Activated naive CD4-positive, alpha-beta T cell treated with anti-CD3 and anti-CD28 coated beads for 36 hours (primary cell): ENCODE measurements at places on chromosomes 2 and 18.

- no peak for DNase-seq
These were observed 592.3 kb downstream of the THSD7B start for GRCh38 chr2:137357634-137358033.

DNA sequence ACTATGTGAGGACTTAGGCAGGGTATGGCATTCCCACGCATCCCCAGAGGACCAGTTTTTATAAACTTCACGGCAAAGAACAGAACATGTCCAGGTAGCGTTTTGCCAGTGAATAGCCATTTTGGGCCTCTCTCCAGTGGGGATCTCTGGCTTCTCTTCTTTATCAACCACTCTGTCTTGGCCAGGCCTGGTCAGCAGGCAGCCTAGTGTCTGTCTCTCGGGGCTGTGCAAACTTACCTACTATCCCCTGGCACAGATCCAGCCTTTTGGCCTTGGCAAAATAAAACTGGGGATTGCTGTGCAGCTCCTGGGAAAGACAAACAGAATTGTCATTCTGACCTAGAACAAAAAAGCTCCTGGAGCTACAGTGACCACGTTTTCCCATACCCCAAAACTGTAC is 14.5 kb downstream of the CAPN14 start:
- DNase-seq, result no peak

DNA sequence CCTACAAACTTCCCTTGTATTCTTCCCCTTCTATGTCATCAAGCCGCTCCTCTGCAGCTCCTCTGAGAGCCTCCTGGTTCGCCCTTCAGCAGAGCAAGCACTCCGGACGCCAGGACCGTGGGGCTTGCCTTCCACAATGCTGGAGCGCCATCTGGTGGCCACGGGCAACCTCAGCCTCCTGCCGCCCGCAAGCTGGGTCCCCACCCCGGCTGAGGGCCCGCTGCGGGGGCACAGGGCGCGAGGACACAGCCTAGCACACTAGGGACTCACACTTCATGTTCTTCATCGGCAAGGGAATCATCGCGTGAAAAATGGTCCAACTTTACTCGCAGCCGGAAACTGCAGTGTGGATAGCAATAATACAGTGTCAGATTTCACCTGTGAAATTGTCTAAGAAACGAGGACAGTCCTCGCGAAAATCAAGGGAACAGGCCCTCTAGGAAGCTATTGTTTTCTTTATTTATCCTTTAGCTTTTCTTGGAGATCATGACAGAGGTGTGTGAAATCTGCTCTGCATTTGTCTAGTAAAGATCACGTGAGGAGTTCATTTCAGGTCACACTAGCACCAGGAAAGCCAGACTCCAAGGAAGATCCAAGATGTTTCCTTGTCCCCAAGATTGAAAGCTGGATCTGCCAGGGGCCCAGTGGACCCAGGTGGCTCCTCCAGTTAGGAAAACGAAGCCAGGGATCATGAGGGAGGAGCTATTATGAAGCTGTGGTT is 5.8 kb downstream of the PRLH start:
- peak; percentile 93 for DNase-seq

GRCh38 chr2:100722125-100722524 is 97.8 kb upstream of the NPAS2 start:
- no peak for DNase-seq

GRCh38 chr18:48151421-48152065 is 221.1 kb upstream of the SMAD2 start:
- DNase-seq, result no peak

DNA sequence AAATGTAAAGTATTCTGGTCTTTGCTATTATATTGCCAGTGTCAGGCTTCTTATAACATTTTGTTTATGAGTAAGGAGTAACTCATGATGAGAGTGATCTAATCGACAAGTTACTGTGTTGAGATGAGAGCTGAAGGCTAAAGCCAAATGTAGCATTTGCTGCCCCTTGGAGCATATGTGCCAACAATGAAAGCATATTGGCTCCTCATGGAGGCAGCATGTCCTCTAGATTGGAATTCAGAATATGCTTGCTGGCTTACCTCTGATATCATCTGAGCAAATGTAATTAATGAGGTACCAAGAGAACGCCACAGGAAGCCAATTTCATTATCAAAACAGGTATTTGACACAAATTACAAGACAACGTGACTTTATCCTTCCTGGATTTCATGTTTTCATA is 781.1 kb upstream of the FSHR start:
- DNase-seq, result no peak

- no peak for DNase-seq
These were observed 500.9 kb downstream of the RNF144A start for GRCh38 chr2:7417845-7418742.

GRCh38 chr2:241909769-241910168 is 40.2 kb downstream of the RTP5 start:
- no peak for DNase-seq

DNA sequence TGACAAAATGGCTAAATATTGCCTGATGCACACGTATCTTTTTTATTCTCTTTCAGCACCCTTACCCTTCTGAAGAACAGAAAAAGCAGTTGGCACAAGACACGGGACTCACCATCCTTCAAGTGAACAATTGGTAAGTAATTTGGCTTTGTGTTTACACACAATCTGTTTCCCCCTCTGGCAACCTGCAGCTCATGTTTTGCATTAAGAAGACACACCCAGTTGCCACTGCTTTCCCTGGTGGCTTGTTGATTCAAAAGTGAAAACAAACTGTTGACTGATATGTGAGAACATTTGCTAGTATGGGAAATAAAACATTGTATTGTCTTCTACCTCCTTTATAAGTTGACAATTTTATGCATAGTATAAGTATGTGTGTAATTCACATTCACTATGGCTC is 113.0 kb downstream of the MEIS1 start:
- no peak for DNase-seq

DNA sequence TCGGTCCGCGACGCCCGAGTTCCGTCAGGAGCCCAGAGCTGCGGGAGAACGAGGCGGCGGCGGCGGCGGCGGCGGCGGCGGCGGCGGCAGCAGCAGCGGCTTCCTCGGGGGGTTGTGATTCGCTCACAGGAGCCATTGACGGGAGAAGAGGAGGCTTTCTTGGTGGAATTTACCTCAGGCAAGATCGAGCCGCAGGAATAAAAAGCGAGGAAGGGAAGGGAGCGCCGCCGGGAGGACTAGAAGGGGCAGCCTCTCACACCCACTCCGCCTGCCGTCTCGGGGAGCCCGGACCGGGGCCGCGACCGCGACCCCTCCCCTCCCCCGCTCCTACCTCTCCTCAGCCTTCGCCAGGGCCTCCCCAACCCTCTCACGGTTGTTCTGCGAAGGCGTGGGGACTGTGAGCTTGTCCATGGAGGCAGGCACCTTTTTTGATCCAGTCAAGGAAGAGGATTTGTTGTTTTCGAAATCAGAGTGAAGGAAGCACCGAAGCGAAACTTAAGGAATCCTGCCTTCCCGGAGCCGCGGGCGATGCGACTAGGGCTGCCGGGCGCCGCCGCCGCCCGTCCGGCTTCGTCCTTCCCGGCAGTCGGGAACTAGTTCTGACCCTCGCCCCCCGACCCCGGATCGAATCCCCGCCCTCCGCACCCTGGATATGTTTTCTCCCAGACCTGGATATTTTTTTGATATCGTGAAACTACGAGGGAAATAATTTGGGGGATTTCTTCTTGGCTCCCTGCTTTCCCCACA is 506 bp downstream of the BMPR2 start:
- peak; percentile 39 for DNase-seq

- no peak for DNase-seq
These were observed 237.9 kb downstream of the FHOD3 start for GRCh38 chr18:36535202-36535935.

DNA sequence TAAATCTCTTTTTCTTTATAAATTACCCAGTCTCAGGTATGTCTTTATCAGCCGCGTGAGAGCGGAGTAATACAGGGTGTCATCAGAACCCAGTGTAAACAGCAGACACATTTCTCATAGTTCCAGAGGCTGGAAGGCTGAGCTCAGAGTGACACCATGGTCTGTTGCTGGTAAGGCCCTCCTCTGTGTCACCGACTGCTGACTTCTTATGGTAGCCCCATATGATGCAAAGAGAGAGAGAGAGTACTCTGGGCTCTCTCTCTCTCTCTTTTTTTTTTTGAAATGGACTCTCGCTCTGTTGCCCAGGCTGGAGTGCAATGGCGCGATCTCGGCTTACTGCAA is 60.0 kb downstream of the SNORC start:
- DNase-seq, result no peak

- DNase-seq, result no peak
These were observed 87.7 kb upstream of the HAAO start for GRCh38 chr2:42879913-42880737.

DNA sequence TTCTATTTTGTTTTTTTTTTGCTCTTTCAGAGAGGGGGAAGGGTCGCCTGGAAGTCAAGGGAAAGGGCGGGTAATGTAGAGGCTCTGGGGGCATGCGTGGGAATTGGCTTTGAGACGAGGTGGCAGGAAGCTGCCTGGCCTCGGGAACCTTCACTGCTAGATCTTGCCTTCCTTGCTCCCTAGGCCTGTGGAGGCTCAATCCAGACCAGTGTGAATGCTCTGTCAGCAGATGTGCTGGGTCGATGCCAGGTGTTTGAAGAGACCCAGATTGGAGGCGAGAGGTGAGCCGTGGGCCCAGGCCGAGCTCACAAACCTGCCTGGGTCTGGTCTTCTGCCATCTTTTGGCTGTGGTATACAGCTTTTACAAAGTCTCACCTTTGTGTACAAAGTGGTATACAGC is 15.5 kb downstream of the CCT7 start:
- DNase-seq, result no peak

- no peak for DNase-seq
These were observed 385.8 kb upstream of the TRIB2 start for GRCh38 chr2:12330916-12331315.

DNA sequence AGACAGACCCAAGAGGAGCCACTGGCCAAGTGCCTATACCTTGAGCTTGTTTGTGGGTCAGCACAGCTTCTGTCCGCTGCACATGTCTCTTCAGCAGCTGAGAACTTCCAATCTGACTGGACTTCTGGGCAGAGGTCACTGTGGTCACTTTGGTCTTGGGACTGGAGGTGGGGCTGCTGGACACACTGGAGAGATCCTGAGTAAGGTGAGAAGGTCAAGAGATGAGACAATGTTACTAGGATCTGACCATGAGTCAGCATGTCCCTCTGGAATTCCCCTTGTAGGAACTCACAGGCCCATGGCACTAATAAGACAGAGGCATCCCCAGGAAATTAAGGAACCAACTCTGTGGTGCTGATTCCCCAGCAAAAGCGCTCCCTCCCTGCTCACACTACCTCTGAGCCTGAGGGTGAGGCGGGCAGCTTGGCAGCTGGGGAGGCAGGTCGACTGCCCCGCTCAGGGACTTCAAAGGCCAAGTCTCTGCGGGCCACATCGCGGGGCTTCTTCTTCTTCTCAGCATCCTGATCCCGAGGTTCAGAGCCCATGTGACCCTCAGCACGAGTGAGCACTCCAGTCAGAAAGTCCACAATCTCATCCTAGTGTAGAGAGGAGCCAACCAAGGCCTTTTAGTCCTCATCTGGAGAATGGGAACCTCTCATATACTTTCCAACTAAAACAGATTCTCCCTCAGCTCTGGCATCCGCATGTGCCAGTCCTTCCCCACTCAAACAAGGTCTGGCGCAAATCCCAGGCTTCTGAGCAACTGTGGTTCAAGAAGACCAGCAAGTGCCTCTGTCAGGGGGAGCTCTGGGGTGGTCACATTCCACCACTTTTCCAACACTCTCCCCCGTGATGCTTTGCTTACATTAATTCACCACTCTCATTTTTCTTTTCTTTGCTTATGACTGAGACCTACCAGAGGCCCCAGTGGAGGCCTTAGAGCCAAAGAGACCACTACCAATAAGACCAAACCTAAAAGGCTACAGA is 29.4 kb downstream of the KANSL3 start:
- no peak for DNase-seq

DNA sequence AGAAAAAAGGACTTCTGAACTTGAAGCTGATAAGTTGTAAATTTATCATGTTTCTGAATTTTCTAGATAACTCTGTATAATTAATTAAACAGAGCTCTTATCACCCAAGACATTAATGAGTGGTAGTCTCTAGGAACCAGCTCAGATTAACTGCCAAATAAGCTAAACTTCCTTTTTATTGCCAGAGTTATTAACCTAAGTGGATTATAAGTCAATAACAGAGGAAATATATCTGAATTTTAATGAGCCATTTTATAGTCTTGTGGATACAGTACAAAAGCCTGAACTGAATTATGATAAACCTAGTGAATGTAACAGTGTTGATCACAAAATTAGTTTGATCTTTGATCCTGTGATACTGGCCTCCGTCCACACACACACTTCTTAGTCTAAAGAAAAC is 111.5 kb downstream of the COMMD1 start:
- DNase-seq, result no peak

DNA sequence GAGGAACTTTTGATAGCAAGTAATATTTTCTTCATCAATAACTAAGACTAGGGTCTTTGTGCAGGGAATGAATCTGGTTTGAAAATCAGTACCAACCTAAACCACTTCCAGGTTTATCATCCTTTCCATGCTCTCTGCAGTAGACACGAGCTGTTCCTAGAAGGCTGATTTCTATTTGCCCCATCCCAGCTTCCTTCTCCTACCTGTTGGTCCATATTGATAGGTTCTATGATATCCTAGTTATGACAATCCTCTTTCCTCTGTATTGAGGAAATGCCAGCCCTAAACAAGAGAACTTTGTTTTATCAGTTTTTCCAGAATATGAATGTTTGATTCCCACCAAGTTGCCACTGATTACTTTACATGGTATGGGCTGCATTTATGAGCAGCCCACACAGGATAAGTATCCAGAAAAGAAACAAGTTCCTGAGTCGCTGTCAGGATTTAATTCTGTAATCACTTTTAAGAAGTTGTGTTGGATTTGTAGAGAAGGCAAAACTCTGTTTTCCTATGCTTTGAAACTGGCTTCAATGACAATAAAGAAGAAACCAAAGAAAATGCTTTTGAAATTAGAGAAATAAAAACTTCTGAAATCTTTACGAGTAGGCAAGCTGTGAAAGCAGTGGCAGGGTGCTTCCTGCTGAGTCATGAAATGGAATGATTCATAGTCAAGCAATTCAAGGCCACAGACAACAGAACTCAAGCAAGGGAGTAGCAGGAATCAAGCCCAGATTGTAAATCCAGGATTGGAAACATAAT is 37.3 kb upstream of the TANK start:
- peak; percentile 70 for DNase-seq
